ENCODE measurements at places on chromosomes 11 and 22.
A peak's percentile ranks its signal among the peaks of the same experiment; 100 is the strongest.

DNA sequence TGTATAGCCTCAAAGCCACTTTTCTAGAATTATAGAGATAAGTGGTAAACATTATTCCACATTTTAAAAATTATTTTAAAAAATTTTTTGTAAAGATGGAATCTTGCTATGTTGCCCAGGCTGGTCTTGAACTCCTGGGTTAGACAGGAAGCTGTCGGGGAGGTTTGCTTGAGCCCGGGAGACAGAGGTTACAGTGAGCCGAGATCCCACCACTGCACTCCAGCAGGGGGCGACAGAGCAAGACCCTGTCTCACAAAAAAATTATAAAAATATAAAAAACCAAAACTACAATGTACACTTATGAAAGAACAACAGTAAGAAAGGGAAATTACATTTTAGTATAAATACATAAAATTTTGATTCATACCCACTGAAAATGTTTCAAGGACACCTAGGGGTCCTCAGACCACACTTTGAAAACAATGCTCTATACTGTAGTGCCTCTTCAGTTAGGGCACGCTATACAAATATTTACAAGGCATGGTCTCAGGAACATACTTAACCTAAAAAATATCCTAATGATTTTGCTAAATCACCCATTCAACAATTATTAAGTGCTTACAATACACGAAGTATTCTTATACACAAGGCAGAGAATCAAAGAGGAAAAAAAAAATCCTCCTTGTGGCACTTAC is 111.2 kb downstream of the MRTFA start:
- peak; percentile 21 for DNase-seq

DNA sequence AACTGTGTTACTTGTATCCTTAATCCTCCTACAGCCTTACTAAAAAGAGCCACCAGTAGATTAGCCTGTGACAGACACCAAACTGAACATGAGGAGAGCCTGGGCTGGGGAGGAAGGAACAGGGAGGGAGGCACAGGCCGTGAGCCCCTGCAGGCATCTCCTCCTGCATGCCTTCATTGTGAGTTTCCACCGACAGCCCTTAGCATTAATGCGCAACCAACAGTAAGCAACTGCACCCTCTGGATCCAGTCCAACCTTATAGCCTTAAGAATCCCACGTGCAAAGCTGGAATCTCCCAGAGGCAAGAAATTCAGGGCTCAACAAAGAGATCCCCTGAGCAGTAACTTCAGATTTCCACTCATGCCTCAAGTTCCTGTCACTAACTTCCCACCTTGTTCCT is 84.6 kb downstream of the ETS1 start:
- no peak for DNase-seq

GRCh38 chr11:131838016-131838415 is 467.6 kb downstream of the NTM start:
- DNase-seq = no peak

GRCh38 chr11:34653031-34653430 is 32.1 kb downstream of the EHF start:
- no peak for DNase-seq

DNA sequence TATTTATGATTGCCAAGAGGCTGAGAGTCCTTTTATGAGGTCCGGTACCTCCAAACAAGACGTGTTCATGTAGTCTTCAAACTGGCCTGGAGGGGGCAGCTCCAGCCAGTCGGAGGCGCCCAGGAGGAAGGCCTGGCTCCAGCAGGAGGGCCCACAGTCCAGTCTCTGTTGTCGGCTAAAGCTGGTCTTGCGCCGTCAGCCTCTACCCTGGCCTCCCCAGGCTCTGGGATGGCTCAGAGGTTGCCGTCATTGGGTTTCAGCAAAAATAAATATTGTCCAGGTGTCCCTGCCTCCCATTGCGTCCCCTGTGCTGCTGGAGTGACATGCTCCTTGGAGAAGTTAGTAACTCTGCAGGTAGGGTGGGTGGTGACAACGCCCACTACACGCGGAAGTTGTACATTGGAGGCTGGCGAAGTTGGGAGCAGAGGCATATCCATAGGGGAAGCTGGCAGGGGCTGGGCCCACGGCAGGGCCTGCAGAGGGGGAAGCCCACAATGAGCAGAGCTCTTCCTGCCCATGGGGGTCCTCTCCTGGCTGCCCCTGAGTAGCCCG is 1.0 kb upstream of the SLC25A1 start:
- peak; percentile 68 for DNase-seq

DNA sequence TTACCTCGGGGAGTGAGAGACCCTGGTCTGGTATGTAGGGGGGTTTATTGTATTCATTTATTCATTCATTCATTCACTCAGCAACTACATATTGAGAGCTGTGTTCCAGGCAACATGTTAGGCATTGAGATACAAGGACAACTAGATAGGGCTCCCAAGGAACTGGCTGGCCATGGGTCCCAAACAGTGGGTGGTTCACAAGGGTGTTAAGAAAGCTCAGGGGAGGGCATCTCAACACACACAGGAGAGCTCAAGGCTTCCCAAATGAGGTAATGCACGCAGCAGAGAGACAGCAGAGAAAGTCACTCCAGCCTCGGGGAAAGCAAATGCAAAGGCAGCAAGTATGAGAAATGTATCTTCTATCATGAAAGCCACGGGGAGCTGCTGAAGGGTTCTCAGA is 51.8 kb downstream of the BTG4 start:
- no peak for DNase-seq

DNA sequence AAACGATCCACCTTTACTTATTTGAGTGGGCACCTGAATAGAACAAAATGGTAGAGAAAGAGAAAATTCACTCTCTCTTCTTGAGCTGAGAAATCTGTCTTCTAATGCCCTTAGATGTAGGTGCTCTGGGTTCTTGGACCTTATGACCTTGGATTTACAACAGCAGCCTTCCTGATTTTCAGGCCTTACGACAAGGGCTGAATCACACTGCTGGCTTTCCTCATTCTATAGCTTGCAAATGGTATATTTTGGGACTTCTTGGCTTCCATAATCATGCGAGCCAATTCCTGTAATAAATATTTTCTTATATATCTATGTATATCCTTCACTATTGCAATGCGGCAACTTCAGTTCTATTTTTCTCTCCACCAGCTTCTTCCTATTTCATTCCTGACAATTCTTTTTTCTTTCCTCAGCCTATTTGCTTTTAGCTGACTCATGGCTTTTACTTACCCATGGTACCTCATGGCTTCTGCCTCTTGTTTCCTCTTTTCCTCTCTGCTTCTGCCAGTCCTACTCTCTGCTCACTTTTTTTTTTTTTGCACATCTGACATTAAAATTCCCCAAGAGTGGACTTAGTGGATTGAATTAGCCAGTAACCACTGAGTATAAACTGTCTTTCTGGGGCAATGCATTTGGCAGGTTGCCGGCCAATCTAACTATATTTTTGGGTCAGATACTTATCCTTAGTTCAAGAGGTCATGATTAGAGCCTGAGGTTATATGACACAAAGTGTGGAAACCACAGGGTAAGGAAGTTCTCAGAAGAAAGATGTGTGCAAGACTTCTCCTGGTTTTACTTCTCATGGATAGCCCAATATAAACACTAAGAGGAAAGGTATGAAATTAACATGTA is 359.5 kb downstream of the TMEM135 start:
- no peak for DNase-seq

DNA sequence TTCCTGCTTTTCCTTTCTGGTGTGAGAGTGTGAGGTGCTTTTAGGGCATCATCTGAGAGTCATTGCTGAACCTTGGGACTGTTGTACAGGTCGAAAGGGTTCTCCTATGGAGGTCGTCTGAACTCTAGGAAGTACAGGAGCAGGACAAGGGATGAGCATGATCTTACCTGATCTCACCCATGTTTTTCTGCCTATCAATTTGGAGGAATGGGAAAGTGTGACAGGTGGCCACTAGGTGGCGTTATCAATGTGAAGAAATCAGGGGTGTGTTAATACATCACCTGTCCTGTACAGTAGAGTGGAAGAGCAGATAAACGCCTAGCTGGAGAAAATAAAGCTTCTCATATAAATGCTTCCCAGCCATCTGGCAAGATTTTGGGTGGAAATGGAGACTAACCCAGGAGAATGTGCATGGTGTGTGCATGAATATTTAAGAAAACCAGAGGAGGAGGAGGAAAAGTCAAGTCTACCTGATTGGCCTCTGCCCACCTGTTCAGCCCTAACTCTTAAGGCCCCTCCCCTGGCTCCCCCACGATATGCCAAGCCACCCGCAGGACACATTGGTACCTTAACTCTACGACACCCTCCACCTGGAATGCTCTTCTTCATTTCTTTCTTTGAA is 72.0 kb upstream of the NARS2 start:
- DNase-seq = peak; percentile 53

DNA sequence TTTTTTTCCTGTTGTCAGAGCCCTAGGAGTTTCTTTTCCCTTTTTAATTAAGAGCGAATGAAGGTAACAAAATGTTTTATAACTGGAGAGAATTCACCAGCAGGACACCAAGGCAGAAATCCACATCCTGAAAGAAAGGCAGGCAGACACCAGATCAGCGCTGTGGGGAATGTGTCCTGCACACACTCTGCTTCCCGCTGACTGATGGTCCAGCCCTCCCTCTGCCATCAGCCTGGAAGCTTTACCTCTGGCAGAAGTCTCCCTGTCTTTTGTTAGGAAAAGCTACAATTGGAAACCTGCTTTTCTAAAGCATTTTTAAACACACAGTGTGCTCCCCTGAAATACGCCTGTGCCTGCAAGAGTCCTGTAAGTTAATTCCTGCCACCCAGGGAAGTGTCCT is 638.5 kb downstream of the NTM start:
- DNase-seq = no peak

GRCh38 chr11:64285885-64286800 is 495 bp downstream of the GPR137 start:
- DNase-seq = peak; percentile 31

DNA sequence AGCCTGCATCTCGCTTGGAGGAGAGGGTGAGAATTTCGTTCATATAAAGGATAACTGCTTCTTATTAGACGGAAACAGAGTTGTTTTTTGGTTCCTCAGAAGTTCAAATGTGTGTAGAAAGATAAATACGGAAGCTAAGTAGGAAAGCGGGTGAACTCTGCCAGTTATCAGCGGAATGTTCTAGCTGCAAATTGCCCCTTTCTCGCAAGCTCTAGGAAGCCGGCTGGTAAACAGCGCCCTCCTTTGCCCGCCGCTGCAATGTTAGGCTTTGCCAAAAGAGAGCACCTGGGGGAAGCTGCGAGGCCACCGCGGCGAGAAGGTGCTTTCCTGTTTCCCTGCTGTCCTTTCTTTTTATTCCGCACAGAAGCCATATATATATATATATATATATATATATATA is 67.0 kb downstream of the IGLL5 start:
- DNase-seq = no peak

DNA sequence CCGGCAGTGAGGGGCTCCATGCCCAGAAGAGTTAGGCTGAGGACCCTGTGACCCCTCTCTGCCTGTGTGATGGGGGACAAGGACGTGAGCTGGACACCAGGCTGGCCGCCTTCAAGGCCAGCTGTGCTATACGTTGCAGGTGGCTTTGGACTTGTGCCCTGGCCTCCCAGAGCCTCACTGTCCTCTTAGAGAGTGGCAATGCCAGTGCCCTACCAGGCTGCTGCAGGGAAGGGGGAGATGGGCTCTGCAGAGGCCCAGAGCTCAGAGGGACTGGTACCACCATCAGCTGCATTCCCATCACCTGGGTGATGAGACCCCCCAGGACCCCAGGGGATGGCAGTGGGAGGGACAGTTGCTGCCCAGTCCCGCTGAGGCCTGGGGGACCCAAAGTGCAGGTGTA is 90.4 kb upstream of the SHISAL1 start:
- DNase-seq = no peak

DNA sequence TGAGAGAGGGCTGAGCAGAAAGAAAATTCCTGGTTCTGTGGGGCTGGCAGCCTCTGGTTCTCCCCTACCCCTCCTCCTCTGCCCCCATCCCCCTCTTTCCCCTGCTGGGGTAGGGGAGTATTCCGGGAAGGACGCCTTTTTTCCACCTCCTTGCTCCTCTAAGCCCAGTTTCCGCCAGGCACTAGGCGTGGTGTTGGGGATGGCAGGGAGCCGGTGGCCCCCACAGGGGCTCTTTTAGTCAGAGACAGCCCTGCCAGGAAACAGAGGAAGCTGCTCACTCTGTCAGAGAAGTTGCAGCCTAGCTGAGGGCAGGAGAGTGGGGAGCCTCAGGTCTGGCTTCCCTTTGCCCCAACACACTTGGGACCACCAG is 15.6 kb upstream of the ARHGEF17 start:
- no peak for DNase-seq

DNA sequence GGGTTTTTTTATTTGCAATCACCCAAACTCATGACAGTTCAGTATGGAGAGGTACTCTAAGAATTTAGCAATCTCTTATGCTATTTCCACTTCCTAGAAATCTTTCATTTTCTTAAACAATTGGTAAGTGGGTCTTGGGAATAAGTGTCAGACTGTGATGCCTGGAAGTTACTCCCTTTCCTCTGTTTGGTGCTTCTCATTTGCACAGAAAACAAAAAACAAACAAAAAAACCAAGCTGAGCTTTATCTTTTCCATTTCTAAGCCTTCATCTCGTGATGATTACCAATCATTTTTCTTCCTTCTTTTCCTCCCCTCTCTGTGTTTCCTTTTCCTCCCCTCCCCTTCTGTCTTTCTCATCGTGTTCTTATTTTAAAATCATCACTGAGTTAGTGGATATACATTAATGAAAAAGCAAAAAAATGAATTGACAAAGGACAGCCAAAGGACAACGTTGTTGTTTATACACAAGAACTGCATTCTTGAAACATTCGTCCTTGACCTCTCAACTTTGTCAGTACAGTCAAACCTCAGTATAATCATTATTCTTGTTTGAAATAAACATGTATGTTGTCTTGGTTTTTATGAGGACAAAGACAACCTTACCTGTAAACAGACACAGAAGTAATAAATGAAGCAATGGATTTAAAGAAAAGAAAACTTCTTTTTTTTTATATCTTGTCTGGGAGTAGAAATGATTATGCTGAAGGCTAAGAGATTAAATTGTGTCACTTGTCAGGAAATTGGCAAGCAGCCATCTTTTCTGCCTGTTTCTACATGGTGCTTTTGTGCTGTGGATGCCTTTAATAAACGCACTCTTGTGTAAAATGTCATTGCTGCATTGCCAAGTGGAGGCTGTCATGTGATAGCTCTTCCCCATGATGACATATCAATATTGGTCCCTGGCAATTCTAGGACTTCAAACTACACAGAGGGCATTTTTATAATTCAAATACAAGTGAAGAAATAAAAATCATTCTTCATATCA is 803.2 kb upstream of the CCDC90B start:
- DNase-seq = peak; percentile 84

DNA sequence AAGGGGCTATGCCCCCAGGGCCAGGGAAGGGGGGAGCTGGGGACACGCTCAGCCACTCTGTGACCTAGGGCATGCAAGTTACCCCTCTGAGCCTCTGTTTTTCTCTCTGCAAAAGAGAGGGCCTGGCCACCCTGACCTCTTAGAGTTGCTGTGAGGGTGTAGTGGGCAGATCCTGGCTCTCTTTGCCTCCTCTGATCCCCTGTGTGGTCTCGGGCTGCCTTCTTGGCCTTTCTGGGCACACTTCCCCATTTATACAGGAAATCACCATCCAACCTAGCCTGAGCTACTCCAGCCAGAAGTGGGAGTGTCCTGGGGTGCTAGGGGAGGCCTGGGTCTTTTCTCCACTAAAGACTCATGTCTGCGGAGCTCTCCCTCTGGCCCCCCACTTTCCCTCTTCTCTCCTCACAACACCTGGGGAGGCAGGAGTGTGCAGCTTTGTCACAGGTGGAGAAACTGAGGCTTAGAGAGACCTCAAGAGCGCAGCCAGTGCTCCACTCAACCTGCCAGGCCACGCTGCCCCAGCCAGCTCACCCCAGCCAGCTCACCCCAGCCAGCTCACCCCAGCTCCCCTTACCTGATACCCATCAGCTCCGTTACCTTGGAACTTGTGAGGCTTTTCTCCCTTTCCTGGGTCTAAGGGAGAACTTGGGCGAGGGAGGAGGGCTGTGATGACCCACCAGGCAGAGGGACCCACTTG is 1.4 kb downstream of the AIFM3 start:
- DNase-seq = no peak
